Sigmoid colon (tissue), 7 donors: ENCODE measurements at places on chromosomes 3 and 15.

- no peak for DNase-seq
These were observed 120.0 kb upstream of the TBL1XR1 start for GRCh38 chr3:177317247-177317646.

DNA sequence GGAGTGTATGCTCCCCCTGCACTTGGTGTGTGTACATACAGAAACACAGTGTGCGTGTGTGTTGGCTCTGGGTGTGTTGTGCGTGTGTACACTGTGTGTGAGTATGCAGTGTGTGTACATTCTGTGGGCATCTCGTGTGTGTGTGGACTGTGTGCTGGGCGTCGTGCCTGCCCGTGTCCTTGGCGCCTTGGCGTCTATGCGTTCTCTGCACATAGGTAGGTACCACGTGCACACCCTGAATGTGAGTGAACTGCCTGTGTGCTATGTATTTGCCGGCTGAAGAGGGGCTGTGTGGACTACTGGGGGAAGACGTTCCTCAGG, 481 bp upstream of the ECE2 start:
- DNase-seq: no peak

- no peak for DNase-seq
These were observed 14.5 kb downstream of the PCSK6 start for GRCh38 chr15:101474983-101475382.

DNA sequence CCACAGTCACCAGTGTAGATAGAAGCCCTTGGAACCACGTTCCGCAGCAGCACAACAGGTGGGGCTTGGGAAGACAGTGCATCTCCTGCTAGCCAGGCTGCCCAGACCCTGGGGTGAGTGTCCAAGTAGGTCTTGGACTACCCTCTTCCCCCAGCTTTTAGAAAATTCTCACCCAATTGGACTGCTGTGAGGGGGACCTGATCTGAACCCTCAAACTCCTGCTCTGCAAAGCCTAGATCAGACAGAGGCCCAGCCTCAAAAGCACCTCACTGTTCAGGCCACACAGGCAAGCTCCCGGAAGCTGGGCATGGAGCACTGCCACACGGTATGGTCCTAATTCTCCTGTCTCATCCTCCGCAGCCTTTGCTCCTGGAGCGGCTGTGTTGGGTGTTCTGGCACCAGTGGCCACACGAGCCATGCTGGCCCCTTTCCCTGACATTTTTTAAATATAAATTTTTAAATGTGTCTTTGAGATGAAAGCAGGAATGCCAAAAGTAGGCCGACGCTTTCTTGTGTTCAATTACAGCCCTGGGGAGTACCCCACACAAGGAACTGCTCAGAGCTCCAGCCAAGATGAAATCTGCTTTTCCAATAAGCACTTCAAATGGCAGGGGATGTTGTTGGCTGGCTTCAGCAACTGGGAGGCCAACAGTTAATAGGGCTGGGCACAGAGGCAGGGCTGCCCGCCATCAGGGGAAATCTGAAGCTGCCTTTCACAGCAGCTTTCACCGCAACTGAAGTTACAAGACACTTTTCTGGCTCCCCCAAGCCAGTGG, 40.9 kb downstream of the CPN2 start:
- DNase-seq: peak; percentile 60

GRCh38 chr15:58361273-58361759, 70.5 kb upstream of the LIPC start:
- no peak for DNase-seq

- DNase-seq: no peak
These were observed 2.6 kb upstream of the FOXP1 start for GRCh38 chr3:71585887-71586809.
